H7 (cell line): ENCODE measurements at places on chromosomes 11 and 22.

DNA sequence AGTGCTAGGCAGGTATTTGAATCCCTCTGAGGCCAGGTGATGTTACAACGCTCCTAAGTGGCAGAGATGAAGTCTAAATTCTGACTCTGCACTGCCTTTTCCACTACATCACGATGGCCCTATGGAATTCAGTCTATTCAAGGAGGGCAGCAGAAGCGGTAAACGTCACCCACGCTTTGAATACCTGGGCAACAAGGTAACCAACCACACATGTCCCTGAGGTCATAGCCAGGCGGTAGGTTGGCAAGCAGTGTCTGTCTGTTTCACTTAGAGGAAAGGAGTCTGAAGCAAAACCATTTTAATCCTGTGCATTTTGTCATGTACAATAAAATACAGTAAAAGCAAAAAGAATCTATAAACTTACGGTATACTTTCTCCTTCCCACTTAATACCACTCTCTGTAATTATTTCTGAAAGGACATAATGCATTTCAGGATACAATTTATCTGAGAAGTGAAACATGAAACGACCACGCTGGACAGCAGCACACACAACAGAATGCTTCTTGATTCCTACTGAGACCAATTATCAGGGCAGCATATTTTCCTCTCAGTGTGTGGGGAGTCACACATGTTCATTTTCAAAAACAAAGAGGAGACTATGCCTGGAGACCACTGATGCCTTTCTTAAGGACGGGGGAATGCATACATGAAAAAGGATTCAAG lies 51.3 kb downstream of the PRDM10 start:
- no peak for DNase-seq

GRCh38 chr11:47560426-47560825 lies 5.0 kb upstream of the PTPMT1 start:
- no peak for DNase-seq

DNA sequence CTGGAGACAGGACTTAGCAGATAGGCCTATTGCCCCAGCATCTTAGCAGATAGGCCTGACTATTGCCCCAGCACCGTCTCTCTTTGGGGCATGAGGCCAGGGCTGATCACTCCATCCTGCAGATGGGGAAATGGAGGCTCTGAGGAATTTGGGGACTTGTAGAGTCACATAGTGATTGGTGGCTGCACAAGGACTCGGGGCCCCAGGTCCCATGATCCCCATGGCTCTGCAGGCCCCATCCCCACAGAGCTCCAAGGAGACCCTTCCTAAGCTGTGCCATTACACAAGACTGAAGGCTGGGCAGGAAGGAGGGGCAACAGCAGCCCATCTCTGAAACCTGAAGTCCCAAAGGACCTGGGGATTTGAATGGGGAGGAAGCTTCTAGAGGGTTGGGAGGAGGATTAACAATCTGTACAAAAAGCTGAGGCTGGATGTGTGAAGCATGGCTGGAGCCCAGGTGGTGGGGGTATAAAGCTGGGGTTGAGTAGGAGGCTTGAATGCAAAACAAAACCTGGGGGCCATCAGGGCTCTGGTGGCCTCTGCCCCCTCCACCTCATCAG lies 1.6 kb downstream of the ARAP1 start:
- no peak for DNase-seq

DNA sequence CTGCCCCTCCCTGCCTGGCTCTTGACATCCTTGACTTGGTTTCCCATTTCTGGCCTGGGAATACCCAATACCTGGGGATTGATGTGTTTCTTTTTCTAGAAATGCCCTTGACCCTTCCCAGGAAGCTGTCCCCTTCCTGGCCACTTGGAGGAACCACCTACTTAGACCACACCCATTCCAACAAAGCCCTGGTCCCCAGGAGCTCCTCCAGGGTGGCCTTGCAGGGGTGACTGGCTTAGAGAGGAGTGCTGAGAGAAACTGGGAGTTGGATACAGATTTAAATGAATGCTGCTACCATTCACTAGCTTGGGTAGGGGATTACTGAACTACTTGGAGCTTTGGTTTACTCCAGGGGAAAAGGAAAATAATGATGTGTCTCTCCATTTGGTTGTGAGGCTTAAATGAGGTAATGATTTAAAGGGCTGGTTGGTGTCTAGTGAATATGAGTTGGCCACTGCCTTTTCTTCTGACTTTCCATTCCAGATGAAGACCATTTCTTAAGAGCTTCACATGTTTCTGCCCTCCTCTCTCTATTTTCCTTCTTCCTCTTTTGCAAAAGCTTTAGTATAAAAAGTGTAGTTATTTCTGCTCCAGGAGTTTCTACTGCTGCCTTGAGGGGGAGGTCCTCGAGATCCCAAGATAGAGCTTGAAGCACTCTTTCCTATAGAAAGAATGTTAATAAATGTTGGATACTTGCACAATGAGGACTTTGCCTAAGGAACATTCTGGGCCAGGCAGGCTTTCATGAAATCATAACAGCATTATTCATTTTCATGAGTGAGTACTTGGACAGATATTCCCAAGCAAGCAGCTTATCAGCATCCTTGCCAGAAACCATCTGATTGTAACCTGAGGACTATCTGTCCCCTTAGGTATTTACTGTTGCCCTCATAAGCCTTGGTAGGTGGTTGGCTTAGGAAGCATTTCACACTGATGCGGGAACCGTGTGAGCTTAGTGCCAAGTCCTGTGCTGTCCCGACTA lies 22.4 kb downstream of the PANX1 start:
- peak; percentile 45 for DNase-seq
